ENCODE measurements at places on chromosomes 6 and 20.
A peak's percentile ranks its signal among the peaks of the same experiment; 100 is the strongest.

DNA sequence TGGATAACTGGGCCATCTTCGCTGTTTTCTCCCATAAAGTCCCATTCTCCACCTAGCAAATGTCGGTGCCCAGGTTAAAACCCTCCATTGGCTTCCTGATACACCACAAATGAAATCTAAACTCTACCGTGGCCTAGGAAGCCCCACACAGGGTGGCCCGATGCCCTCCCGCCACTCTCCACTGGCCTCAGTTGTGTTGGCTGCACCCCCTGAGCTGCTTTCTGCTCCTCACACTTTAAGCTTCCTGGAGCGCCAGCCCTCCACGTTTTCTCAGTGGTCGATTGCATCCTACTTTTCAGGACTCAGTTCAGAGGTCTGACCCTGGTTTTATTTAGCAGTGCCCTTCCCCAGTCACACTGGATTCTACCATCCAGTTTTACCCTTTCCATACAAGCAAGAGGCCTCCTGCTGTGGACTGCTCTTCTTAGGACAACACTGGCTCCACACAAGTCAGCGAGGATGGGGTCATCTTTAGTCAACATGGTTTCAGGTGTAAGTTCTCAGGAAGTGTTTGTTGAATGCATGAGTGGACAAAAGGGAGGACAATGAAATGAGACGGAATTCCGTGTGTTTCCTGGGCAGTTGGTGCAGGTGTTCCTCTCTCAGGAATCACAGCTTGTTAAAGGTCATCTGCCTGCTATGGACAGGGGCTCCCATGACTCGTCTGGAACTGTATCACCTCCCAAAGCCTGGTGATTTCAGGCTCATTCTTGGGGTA, 124.1 kb downstream of the SULF2 start:
- DNase-seq: no peak

DNA sequence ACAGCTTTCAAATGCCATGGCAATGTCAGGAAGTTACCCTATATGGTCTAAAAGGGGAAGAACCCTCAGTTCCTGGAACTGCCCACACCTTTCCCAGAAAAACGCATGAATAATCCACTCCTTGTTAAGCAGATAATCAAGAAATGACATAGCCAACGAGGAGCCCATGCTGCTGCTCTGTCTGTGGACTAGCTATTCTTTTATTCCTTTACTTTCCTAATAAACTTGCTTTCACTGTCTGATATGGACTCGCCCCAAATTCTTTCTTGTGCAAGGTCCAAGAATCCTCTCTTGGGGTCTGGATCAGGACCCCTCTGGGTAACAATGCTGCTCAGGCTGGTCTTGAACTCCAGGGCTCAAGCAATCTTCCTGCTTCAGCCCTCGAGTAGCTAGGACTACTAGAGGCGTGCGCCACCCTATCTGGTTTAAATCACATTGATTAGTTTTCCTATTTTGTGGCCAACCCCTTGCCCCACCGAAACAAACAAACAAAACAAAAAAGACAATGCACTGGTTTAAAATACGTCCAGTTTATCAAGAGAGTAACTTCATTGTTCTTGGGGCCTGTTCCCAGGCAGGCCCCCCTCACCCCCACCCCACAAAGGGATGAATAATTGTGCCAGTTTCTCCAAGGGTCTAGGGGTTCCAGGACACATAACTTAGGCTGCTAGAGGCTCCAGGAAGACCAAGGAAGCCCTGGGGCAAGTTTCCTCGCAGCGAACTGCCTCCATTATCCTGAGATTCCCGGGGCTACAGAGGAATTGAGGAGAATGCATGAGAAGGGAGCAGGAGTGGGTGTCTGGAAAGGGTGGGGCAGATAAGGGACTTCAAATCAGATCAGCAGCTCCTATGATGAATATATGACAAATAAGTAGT, 10.1 kb upstream of the AKAP12 start:
- DNase-seq: no peak

- no peak for DNase-seq
These were observed 2.6 kb downstream of the PRR18 start for GRCh38 chr6:166305562-166306117.

DNA sequence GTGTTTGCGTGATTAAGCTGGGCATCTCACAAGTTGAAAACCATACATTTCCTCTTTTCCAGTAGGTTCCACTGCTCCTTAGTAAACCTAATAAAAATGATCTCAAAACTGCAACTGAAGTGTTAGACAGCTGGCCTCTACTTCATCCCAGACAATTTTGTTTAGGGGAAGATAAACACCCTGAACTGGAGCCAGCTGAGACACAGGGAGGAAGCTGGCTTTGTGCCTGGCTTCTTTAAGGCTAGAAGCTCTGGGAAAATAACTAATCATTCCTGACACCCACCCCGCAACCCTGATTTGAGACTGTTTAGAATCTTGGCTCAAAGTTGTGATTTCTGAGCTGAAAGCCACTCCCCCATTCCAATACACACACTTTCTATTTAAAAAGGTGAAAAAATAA, 11.6 kb downstream of the PTPRT start:
- no peak for DNase-seq

GRCh38 chr6:7896465-7896987, 14.1 kb downstream of the TXNDC5 start:
- no peak for DNase-seq

DNA sequence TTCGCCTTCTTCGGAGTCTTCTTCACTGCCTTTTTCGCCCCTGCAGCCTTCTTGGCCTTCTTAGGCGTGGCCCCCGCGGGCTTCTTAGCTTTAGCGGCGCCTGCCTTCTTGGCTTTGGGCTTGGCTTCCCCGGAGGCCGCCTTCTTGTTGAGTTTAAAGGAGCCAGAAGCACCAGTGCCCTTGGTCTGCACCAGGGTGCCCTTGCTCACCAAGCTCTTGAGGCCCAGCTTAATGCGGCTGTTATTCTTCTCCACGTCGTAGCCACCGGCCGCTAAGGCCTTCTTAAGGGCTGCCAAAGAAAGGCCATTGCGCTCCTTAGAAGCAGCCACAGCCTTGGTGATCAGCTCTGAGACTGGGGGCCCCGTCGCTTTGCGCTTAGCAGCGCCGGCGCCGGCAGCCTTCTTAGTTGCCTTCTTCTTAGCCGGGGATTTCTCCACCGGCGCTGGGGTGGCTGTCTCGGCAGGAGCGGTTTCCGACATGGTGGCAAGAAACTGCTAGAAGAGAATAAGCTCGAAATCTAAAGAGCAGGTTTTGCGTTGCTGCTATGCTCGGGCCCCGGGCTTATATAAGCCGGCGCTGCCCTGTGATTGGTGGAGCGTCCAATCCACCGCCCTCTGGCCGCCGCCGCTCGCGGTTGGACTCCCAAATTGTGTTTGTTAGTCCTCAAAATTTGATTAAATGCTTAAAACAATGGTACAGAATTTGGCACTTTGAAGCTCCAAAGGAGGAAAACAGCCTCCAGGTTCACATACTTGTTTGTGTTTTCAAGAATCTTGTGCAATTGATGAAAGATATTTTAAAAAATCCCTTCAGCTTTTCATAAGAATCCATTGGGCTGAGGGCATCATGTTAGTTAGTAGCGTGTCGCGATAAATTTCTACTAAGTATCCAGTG, 44.9 kb downstream of the OR2B2 start:
- peak; percentile 61 for DNase-seq

DNA sequence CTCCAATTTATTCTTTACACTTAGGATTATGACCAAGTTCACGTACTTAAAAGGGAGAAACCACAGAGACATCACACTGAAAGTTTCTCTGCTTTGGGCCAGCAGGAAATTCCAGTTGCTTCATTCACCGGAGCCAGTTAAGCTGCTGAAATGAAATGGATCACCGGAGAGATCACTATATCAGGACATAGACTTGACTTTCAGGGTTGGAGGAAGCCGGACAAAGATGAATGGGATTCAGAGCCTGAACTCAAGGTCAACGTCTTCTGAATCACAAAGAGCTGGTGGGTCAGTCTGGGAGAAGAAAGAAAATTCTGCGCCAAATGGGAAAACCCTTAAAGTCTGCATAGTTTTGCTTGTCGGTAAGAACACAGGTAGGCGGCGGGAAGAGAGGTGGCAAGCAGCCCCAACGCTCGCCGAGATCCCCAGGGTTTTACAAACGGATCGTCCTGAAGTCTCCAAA, 81.9 kb upstream of the CCDC28A start:
- DNase-seq: no peak

DNA sequence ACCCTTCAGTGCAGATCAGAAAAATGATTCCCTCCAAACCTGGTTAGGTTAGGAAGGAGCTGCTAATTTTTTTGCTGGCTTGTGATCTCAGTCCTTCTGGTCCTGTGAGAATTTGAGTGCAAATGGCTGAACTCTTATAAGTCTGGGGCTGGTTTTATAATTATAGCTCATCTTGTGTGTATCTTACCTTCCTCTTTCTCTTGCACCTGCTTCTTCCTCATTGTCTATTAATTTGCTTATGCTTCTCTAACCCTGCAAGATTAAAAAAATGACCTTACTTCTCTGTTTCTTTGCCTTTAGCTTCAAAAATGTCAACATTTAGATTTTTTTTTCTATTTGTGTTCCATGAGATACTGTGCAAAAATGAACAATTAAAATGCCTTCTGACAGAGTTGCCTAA, 576.2 kb downstream of the DHX35 start:
- no peak for DNase-seq

DNA sequence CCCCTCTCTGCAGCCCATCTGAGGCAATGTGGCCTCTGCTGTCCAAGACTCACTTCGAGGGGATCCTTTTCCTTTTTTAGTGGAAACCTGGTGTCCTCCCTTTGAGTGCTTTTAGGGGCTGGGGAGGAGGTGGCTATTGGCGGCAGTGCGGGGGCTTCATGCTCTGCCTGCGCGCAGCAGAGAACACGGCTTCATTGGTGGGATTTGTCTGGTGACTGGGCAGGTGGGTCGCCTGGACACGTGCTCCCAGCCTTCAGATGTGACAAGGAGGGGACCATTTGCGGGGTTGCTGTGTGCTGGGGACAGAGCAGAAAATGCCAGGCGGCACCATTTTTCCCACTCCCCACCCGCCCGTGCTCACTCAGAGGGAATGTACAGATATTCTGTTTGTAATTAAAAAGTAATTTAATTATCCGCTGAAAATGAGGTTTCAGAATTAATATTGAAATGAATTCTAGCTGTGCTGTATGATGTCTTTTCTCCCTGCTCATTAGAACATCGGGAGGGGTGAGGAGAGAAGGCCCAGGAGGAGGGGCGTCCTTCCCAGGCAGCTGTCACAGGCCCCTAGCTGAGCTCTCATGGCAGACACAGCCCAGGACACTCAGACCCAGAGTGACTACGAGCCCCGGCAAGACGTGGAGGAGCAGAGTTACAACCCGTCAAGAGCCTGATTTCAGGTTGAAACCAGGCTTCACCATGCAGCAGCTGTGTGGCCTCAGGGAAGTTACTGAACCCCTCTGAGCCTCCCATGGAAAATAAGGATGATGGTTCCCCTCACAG, 417.2 kb upstream of the SULF2 start:
- DNase-seq: no peak

- DNase-seq: no peak
These were observed 231.7 kb upstream of the PRND start for GRCh38 chr20:4490045-4490444.

GRCh38 chr6:53703047-53703446, 37.5 kb upstream of the KLHL31 start:
- no peak for DNase-seq

DNA sequence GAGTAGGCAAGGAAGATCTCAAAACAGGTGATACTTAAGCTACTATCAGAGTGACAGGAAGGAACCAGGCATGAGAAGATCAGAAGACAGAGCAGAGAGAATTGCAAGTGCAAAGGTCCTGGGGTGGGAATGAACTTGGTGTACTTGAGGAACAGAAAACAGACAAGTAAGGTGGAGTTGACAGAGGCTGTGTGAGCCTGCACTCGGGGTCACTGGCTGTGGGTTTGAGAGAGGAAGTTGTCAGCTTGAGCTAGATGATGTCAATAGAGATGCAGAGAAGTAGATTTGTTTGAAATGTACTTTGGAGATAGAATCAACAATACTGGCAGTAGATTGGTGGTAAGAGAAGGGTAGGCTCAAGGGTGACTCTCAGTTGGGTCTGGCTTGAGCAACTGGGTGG, 209.5 kb downstream of the CLIC5 start:
- no peak for DNase-seq

GRCh38 chr6:53566755-53567154, 21.9 kb upstream of the GCLC start:
- no peak for DNase-seq

- DNase-seq: no peak
These were observed 3.9 kb downstream of the RHAG start for GRCh38 chr6:49632727-49633126.

DNA sequence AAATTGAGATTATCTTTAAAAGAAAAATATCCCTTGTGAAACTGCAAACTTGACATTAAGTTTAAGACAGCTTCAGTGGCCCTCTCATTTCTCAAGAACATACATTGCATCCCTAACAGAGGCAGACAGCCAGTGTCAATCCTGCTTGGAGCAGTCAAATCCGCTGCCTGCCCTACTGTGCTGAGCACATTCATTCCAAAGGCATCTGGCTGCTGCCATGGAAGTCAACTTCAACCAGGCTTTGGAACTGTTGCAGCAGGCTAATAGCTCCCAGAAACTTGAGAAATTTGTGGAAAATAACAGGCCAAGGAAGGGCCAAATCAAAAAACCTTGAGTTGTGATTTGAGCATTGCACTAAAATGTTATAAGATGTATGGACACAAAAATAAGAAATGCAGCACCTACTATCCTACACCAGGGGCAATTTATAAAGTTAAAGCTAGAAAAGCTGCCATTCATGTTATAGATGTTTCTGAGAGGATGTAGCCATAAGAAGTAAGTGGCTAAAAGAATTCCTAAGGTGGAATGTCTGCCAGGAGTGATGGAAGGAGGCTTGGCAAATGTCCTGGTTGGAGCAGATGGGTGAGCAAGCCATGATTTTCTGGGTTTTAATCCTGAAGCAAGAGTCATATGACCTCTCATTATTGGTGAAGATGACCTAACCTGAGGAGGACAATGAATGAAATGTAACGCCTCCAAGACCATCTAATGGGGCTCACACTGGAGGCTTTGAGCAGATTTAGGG, 31.4 kb upstream of the HAO1 start:
- no peak for DNase-seq

GRCh38 chr6:168616816-168617765, 176.1 kb downstream of the SMOC2 start:
- DNase-seq: no peak

GRCh38 chr6:20160541-20161283, 51.6 kb downstream of the MBOAT1 start:
- DNase-seq: no peak

- no peak for DNase-seq
These were observed 59.3 kb upstream of the MLN start for GRCh38 chr6:33863084-33863483.

DNA sequence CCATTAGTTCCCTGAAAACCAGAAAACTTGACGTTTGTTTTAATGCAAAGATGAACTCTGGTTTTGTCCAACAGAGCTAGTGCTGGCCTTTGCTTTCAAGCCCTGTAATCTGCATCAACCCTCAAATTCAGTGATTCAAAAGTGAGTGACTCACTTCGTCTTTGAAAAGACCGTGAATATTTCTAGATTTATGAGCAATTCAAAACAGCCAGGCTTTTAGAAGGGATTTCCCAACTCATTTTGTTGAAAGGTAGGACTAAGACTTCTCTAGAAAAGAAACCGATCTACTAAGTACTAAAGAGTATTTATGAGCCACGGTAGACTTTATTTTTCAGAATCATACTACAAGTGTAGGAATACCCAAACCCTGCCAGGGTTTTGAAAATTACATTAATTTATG, 121.5 kb downstream of the UST start:
- no peak for DNase-seq

- DNase-seq: no peak
These were observed 193.1 kb downstream of the NRN1 start for GRCh38 chr6:5813625-5814027.
